ENCODE measurements at places on chromosomes 12 and 14.

GRCh38 chr12:34388636-34389377 lies 366.5 kb downstream of the ALG10 start:
- no peak for DNase-seq

GRCh38 chr12:8052679-8053078 lies 13.5 kb downstream of the C3AR1 start:
- DNase-seq = no peak

GRCh38 chr14:104248203-104249055 lies 110.0 kb downstream of the KIF26A start:
- no peak for DNase-seq

GRCh38 chr14:30005114-30005808 lies 77.6 kb upstream of the PRKD1 start:
- peak; percentile 79 for DNase-seq

Data from NCI-H524 (cell line).